ENCODE measurements at places on chromosomes 7 and 10.

DNA sequence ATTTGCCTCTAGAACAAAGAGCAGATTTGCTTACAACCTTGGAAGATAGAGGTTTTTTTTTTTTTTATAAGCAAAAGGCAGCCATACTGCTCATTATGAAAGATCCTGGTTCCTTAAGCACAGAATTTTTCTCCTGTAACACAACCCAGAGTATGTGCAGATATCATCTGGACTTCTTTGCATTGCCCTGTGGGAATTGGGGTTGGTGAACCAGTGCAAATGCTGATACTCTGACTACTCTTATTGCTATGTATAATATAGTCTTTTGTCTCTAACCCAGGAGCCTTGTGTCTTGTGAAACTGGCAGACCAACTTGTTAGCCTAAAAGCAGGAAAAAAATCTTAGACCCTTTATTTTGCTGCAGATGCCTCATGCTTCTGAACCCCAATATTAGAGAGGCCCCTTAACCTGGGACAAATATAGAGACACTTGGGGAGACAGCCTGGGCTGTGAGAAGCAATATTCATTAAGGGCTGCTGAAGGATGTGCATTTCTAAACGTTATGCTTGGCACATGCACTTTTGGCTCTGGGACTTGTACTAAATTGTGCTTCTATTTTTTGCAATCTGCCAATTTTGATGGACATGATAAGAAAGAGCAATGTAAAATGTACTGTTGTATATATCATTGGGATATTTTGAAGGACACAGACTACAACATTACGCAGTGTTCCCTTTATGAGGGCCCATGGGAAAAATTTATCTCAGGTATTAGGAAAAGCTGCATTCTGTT is 78.9 kb downstream of the ANLN start:
- DNase-seq: peak; percentile 29

DNA sequence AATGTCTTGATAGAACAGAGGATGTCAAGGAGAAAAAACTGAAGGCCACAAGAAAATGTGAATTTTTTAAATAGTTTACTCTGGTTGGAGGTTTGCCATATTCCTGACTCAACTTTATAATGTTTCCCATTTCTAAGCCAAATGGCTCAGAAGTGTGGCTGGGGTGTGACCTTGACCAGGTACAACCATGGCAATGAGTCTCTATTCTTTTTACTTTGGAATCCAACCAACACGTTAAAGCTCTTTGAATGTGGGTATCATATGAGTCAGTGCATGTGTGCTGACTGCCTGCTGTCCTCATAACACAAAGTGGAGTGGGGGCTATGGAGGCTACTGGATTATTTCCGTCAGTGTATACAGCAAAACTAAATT is 33.5 kb upstream of the DLD start:
- no peak for DNase-seq

GRCh38 chr7:50595491-50596102 is 30.4 kb upstream of the DDC start:
- peak; percentile 10 for DNase-seq

- no peak for DNase-seq
These were observed 63.2 kb upstream of the PHF14 start for GRCh38 chr7:10910447-10910846.

GRCh38 chr10:120400601-120401000 is 56.4 kb upstream of the PLPP4 start:
- no peak for DNase-seq

DNA sequence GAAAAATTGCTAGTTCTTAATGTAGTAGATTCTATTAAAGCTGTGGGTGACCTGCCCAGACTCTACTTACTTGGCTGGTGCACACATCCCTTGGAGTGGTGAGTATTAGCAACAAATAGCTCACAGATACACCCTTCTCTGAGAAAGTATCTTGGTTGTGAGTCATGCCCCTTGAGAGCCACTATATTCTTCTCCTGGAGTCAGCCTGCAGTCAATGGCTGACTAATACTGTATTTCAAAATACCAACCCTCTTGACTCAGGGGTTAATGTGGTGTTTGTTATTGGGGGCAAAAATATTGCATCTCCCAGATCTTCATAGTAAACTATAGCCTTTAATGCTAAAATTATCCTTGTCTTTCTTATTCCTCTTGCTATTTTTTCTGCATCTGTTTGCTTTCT is 354.9 kb downstream of the BMPER start:
- DNase-seq: peak; percentile 88

GRCh38 chr7:89385411-89385810 is 589.9 kb upstream of the TEX47 start:
- no peak for DNase-seq

- DNase-seq: no peak
These were observed 439.8 kb upstream of the ZMIZ1 start for GRCh38 chr10:78628976-78629375.

- DNase-seq: no peak
These were observed 372.1 kb upstream of the MKI67 start for GRCh38 chr10:128498378-128498730.

- DNase-seq: no peak
These were observed 94.5 kb downstream of the ITGA8 start for GRCh38 chr10:15625261-15625660.

- no peak for DNase-seq
These were observed 2.9 kb downstream of the LRMDA start for GRCh38 chr10:75434291-75434690.

GRCh38 chr10:106506526-106507283 is 657.8 kb downstream of the SORCS1 start:
- no peak for DNase-seq

DNA sequence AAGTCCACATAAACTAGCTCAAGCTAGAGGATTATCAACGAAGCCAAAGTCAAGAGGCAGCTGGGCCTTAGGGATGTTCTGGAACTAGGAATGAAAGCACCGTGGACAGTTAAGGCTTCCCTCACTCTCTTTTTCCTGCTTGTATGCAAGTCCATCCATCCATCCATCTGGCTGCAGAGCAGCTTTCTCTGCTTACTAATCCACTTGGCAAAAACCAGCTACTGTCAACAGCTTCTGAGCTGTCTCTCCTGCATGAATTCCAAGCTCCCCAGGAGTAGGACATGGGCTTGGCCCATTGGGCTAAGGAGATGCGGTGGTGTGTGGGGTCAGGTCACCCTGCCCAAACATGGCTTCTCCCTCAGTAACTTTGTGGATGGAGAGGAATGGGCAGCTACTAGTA is 66.2 kb downstream of the NAMPT start:
- DNase-seq: no peak

GRCh38 chr7:151413241-151413640 is 3.4 kb upstream of the WDR86 start:
- no peak for DNase-seq

DNA sequence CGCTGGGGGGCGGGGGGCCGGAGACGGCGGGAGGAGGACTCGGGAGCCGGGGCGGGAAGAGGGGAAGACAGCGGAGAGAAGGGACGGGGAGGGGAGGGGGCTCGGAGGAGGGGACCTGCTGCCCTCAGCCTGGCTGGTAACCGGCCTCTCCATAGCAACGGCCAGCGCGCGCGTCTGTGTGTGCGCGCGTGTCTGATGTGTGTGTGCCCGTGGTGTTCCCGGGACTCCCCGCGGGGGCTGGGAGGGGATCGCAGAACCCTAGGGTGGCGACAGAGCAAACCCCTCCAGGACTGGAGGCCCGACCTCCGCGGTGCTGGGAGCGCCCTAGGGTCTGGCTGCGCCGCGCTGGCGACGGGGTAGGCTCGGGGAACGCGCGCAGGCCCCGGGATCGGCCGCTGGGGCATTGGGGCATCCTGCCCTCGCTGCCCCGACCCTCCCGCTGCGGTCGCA is 356.3 kb downstream of the DNAJB6 start:
- no peak for DNase-seq

DNA sequence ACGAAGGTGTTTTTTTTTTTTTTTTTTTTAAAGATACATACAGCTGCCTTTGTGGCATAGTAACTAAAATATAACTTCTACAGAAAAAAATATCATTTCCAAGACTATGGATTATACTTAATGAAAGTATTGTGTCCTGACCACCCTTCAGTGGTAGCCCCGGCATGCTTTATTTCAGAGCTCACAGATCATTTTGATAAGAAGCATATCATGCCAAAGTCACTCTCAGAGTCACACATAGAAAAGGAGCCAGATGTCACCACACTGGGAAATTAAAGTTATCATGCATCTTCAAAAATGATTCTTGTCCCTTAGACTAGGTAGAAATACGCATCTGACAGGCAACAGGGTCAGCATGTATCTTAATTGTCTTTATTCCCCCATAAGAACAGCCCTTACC is 3.0 kb downstream of the ADARB2 start:
- no peak for DNase-seq

GRCh38 chr10:6117711-6118110 is 28.9 kb downstream of the RBM17 start:
- no peak for DNase-seq

GRCh38 chr7:140619176-140619575 is 21.4 kb downstream of the DENND2A start:
- no peak for DNase-seq

GRCh38 chr7:131769241-131769640 is 212.8 kb upstream of the PODXL start:
- no peak for DNase-seq

GRCh38 chr10:1591742-1592141 is 145.6 kb downstream of the ADARB2 start:
- DNase-seq: no peak

DNA sequence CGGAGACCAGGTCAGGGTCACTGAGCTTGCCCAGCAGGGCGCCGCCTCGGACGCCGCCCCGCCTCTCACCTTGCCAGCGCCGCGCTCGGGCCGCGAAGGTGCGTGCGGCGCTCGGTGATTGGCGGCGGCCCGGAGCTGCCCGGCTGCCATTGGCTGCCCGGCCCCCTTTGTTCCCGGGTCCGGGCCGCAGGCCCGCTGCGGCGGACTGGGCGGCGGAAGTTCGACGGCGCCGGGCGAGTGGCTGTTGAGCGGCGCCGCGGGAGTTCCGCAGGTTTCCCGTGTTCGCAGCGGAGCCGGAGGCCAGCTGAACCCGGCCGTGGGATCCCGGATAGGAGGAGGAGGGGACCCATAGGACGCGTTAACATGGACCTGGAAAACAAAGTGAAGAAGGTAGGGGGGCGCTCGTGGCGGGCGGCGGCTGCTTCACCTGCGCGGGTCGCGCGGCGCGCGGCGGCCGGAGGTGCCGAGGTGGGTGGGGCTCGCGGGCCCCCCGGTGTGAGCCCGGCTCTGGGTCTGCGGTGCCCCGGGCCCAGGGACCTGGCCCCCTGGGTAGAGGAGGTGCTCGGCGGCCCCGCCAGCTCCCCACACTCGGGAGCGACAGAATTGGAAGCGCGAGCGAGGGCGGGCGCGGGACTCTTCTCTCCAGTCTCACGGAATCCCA is at the start of gene TES:
TSS of gene TES (plus strand) at position 195 of the 661 bp plus-strand sequence. CDS start at position 364, 169 bp downstream.
- no peak for DNase-seq

- no peak for DNase-seq
These were observed 386.8 kb upstream of the HPS1 start for GRCh38 chr10:98833542-98833941.

DNA sequence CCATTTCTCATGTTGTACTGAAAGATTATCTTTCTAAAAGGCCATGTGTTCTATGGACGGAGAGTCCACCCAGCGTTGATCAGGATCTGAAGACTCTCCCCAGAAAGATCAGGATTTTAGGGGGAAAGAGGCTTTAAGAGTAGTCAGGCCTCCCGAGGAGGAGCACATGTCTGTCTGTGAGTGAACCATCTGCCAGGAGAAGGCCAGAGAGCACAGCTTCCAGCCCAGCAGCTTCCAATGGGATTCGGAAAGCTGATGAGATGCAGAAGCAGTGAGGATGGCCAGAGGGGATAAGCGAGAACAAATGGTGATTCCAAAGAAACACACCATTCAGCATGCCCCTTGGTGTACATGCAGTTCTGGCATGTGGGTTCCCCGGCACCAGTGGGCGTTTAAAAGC is 88.5 kb upstream of the TCERG1L start:
- DNase-seq: no peak

- no peak for DNase-seq
These were observed 4.5 kb upstream of the CAMK2B start for GRCh38 chr7:44329888-44330287.

GRCh38 chr7:23065974-23066373 is 39.6 kb upstream of the KLHL7 start:
- DNase-seq: peak; percentile 13

DNA sequence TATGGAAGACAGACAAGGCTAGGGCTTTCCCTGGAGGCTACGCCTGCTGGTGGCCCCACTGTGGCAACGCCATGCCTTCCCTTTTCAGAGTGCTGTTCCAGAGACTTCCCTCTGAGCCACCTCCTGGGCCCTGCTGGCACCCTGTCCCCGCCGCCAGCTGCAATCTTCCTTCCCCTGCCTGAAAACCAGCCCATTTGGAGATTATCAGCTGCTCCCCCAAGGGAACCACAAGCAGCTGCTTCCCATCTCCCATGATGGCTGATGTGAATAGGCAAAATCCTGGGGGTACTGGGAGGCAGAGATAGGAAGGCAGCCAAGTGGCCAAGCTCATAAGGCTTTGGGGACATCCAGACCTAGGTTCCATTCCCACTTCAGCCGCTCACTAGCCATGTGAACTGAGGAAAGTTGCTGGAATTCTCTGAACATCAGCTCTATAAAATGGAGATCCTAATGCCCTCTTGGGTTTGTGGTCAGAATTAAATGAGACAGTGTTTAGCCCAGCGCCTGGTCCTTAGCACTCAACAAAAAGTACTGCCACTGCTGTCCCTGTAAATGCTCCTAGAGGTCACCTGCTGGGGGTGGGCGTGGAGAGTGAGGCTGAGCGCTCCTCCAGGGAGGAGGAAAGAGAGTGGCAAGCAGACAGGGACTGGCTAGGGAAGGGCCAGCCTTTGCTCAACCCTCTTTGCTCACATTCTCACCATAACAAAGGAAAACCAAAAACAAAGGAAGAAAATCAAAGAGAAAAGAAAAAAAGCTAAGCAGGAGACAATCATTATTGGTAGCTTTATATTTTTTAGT is 5.9 kb downstream of the TSPAN33 start:
- DNase-seq: no peak

DNA sequence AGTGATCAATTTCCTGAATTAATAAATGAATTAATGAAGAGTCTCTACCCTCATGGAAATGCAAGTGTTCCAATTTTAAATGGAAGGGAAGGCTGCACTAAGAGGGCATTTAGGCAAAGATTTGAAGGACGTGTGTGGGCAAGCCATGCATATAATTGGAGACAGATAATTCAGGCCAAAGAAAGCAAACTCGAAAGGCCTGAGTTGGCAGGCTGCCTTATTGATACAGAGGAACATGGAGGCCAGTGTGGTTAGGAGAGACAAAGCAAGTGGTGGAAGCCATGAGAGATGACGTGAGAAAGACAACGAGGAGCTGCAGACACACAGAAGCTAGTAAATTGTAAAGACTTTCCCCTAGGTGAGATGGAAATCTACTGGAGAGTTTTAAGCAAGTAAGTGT is 15.4 kb upstream of the PCLO start:
- no peak for DNase-seq

DNA sequence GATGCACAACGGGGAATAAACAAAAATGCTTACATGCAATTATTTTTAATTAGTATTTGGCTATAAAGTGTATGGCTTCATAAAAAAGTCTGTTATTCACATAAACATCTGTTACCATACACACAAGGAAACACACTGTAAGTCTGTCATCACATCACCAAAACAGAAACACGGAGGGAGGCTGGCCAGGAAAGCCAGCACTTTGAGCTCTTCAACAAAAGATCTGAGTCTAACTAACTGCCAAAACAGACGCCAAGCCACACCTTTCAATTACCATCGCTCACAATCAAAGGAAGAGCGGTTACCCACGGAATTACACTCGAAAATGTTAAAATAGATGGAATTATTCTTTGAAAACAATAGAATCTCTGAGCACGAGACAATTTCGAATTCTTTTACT is 49.2 kb upstream of the MGMT start:
- DNase-seq: no peak
